Kasumi-1 (cell line): ENCODE measurements at places on chromosomes 5 and 9.

DNA sequence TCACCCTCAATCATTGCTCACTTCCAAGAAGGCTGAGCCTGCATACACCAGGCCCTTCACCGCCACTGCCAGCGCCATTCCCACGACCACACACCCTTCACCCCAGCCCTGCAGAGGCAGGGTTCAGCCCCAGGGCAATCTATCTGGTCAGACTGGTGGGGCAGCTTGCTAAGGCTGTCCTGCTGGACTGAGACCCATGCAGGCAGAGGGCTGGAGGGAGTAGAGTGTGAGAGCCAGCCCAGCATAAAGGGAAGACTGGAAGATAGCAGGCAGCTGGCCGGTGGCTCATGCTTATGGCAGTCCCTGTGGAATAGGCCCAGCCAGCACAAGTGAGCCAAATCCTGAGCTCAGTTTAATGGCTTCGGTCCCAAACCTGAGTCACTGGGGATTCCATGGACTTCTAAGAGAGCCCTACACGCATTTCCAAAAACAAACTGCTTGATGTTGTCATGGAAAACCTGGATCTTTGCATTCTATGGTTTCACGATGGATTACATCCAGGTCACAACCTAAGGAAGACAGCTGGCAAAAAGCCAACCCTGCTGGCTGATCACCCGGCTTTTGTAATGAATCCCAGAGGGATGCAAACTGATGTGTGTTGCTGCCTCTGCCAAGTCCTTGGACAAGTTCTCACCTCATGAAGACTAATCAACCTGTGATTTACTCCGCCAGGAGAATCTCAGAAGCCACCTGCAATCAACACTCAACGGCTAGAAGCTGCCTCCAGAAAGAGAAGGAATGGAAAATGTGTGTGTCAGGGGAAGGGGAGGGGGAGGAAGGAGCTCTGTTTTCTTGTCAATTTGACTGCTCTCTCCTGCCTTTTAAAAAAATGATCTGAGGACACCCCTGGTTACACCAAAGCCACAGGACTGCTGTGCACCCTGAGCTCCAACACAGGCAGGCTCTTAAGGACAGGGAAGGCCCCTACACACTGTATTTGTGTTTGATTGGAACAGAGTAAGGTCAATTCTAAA lies 143.6 kb downstream of the LHFPL2 start:
- DNase-seq, result no peak

- no peak for DNase-seq
These were observed 274.0 kb upstream of the DAPK1 start for GRCh38 chr9:87223392-87224246.

DNA sequence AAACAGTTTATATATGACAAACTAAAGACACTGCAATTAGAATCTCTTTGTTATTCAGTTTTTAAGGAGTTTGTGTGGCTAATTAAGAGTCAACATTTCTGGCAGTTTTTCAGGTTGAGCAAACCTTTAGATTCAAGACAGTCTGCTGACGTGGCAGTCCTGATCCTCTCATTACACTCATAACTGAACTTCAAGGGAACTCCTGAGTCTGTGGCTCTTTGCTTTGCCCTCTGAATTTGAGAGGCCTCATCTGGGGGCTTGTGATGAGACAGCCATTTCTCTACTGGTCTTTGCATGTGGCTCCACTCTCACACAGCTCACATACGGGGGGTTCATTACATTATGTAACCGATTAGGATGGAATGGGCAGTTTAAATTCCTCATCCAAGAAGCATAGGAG lies 182.9 kb upstream of the MEF2C start:
- DNase-seq, result no peak

DNA sequence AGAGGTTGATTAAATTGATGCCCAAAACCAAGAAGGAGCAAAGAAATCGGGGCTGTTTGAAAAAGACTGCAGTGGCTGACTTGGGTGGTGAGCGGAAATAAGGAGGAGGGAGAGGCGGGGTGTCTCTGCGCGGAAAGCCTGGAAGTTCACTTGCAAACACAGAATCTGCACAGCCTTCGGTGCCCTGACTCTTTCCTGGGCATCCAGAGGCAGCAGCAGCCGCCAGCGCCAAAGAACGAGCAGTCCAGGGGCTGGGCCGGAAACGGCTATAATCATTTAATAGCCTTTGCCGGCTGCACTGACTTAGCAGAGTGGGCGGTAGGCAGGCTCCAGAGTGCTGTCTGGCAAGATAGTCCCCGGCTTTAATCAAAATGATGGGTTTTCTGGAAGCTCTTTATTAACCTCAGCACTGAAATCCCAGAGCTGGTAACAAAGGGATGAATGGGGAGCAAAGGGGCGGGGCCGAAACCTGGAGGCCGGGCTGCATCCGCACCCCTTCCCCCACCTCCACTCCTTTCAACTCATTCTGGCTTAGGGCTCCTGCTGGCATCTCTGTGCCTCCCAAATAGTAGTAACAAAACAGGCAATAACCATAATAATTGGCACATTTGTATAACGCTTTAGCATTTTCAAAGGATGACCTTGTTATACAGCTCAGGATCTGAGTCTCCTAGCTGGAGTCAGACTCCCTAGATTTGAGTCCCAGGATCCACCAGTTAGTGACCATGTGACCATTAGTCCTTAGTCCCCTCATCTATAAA lies 35.7 kb downstream of the PCDHAC2 start:
- no peak for DNase-seq

- DNase-seq, result no peak
These were observed 183.5 kb downstream of the RFX3 start for GRCh38 chr9:3342159-3342777.

- no peak for DNase-seq
These were observed 214.6 kb downstream of the SREK1 start for GRCh38 chr5:66358741-66359140.

- DNase-seq, result no peak
These were observed 192.3 kb downstream of the DTWD2 start for GRCh38 chr5:118796081-118796480.

- DNase-seq, result no peak
These were observed 927.6 kb upstream of the DMAC1 start for GRCh38 chr9:8727191-8727590.
